ENCODE measurements at places on chromosomes 3 and 15.

DNA sequence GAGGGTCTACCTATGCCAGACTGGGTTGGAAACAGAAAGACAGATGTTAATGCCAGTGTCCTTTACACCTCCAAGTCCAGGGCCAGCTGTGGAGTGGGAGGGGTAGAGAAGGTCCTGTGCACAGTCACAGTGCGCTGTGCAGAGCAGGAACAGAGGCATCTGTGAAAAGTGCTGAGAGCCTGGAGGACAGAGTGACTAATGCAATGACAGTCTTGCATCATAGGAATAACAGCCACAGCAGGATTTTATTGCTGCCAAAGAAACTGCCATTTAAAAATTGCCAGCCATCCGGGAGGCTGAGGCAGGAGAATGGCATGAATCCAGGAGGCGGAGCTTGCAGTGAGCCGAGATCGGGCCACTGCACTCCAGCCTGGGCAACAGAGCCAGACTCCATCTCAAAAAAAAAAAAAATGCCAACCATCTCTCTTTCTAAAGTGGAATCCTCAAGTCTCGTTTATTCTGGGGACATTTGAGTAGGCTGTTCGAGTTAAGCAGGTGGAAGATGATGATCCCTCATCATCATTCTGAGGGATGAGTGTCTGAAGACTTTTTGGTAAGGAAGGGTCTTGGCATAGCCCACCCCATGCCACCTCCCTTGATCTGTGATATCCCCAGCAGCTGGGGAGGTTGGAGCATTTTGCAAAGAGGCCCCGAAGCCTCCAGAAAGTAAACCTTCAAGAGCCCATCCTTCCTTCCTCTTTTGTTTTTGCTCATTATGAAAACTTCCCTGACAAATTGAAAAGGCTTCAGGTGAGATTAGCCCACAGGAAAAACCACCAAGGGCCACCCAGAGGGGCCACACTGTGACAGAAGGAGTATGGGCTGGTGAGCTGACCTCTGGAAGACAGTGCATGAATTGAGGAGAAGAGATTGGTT, 7.7 kb downstream of the CCR2 start:
- no peak for DNase-seq
- no peak overlapping the region for H3K4me3 ChIP-seq
- no peaks in the 10 kb centered on the region for H3K4me1 ChIP-seq
- no peak overlapping the region for H3K27ac ChIP-seq
- H3K27me3 ChIP-seq = no peaks in the 10 kb centered on the region

DNA sequence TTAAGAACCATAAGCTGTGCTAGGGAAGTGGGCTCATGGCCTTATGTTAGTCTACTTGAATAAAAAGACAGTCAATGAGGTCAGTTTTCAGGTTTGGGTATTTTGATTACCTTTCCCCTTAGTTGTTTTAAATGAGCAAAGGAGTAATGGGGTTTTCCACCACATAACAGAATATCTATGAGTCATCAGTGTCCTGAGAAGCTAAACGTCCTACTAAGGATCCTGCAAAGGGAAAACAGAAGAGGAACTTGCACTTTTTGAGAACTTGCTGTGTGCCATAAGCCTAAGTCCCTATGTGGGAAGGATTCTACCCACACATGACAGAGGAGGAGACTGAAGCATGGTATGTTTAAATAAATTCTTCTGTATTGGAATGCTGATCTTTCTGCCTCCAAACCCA, 292.8 kb upstream of the TMC3 start:
- no peaks in the 10 kb centered on the region for H3K4me1 ChIP-seq
- no peaks in the 10 kb centered on the region for H3K27me3 ChIP-seq
- no peak overlapping the region for H3K27ac ChIP-seq
- H3K36me3 ChIP-seq = no peaks in the 10 kb centered on the region

DNA sequence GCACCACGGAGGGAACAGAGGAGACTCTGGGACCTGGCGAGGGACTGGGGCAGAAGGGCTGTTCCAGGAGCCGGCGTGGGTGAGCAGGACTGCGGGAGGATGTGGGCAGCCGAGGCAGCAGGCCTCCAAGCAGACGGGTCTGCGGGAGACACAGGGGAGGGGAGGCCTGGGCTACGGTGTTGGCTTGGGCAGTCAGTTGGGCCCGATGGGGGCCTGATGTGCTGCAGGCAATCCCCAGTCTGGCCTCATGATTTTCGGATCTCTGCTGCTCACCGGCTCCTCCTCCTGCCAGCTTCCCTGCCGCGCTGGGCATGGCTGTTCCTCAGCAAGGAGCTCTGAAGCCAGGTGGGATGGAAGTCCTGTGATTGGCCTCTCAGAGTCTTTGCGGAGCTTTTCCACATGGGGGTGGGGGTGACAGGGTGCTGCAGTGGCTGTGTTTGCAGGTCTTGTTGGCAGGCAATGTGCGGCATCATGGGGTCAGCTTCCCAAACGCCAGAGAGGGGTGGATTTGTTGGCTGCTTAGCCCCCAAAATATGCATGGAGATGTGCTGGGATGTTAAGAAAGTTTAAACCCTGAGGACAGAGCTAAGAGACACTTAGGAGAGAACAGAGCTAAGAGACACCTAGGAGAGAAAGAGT, 19.3 kb downstream of the MINAR1 start:
- H3K36me3 ChIP-seq = no peaks in the 10 kb centered on the region
- DNase-seq = no peak
- no peak overlapping the region for H3K27ac ChIP-seq

DNA sequence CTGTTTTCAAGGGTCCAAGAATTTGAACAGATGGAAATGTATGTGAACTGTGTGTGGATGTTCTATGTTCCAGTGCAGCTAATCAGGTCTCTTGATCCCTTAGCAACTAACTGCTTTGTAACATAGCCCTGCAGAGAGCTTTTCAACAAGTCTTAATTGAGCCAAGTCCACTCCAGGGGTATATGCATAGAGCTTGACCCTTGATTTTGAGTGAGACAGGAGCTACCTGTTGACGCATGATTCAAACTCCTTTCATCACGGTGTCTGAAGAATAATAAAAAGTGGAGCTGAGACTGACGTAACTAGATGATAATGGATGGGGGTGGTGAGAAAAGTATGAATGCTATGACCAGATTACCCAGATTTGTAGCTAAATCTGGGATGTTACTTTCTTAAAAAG, 93.3 kb upstream of the CCDC54 start:
- H3K4me3 ChIP-seq = no peak overlapping the region
- DNase-seq = no peak
- H3K4me1 ChIP-seq = no peaks in the 10 kb centered on the region
- H3K27ac ChIP-seq = no peak overlapping the region
- H3K27me3 ChIP-seq = no peaks in the 10 kb centered on the region

DNA sequence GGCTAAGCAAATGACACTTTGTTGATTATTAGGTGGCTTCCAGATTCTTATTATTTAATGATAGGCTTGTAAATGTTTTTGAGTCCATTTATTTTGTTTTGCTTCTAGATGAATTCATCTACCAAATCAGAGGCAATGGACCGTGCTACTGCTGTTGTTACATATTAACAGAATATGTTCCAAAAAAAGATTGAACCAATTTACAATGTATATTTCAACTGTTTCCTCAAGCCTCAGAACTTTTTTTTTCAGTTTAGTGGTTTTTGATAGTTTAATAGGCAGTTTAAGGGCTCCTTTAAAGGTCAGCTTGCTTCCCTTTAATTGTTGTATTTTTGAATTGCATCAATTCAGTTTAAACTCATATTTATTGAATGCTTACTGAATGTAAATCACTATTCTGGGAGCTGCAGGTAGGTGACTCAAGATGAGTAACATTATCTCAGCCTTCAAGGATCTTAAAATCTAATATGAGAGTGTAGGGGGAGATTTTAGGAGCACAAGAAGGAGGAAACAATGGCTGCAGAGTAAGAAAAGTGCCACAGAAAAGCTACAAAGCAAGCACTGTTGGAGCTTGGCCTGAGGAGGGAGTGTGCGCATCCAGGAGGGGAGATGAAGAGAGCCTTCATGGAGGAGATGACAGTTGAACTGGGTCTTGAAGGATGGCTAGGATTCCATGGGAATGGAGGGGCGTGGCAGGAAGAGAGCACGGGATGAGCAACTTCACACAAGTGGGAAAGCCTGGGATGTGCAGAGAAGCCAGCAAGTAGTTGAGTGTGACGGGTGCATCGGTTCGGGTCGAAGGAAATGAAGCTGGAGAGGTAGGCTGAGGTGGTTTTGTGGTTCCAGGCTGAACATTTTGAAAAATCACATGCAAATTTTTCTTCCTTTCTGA, 14.7 kb downstream of the MAP2K1 start:
- peaks cover 8% of the 10 kb centered on the region for H3K4me1 ChIP-seq
- DNase-seq = no peak
- H3K27me3 ChIP-seq = no peaks in the 10 kb centered on the region
- H3K36me3 ChIP-seq = peaks cover 7% of the 10 kb centered on the region
- H3K27ac ChIP-seq = no peak overlapping the region
- no peak overlapping the region for H3K4me3 ChIP-seq

DNA sequence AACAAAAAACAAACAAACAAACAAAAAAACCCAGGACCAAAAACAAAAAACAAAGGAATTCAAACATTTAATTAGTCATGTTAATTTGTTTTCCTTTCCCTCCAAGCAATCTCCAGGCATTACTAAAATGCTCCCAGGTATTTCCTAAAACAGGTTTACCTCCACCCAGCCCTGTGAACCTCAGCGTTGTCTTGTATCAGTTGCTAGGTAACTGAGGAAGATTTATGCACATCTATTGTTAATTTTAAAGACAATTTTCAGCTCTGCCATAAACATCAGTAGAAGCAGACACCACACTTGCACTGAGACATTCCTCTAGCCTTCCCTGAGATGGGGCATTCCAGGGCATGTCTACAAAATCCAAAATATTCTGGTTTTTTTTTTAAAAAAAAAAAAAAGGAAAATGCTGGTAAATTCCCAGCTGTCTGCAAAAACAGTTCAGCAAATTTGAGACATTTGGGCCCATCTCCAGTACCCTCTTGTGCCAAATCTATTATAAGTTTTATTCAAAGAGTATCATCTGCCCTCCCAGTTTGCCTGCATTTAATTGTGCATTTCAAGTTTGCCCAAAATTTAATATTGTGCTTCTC, 227.6 kb downstream of the ADAMTS9 start:
- no peaks in the 10 kb centered on the region for H3K36me3 ChIP-seq
- H3K27ac ChIP-seq = no peak overlapping the region
- no peak for DNase-seq
- H3K4me1 ChIP-seq = no peaks in the 10 kb centered on the region
- no peak overlapping the region for H3K4me3 ChIP-seq
- no peaks in the 10 kb centered on the region for H3K27me3 ChIP-seq

DNA sequence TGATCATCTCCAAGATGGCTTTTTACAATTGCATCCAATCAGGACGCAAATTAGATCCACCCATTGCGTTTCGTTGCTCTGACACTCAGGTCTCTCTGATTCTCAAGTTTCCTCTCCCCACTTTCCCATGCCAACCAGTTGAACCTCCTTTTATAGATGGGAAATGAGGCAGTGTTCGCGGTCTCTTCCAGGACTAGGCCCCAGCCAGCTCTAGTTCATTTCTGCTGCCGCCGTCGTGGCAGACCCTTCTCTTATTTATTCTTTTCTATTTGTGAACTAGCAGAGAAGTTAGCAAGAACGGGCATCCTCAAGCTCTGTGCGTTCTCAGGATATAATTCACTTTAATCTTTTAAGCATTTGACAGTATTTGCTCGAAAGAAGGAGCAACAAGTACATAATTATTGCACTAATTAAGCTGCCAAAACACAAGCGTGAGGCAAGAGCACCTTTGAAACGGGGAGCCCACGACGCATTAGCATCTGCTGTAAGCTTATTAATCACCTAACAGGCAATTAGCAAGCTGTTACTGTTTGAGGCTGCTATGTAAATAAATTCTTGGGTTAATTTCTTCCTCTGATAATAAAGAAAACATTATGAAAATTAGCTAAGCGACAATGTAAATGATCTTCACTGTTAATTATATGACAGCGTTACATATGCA, 246.4 kb upstream of the TLE3 start:
- H3K4me3 ChIP-seq = no peak overlapping the region
- no peaks in the 10 kb centered on the region for H3K4me1 ChIP-seq
- DNase-seq = peak; percentile 31
- H3K36me3 ChIP-seq = no peaks in the 10 kb centered on the region
- H3K27ac ChIP-seq = no peak overlapping the region
- H3K27me3 ChIP-seq = no peaks in the 10 kb centered on the region

DNA sequence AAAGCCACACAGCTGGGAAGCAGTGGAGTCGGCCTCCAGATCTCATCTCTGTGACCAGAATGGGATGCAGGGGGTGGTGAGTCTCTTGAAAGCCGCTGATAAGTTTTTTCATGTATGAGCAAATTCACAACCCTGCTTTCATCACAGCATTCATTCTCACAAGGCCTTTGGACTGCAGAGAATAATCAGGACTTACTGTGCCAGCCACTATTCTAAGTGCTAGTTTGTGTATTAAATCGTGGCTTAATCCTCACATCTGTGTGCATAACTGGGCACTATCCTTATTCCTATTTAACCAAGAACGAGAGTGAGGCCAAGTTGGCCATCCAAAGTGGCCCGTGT, 64.2 kb upstream of the POLG start:
- no peaks in the 10 kb centered on the region for H3K36me3 ChIP-seq
- H3K4me3 ChIP-seq = no peak overlapping the region
- no peaks in the 10 kb centered on the region for H3K4me1 ChIP-seq
- no peak for DNase-seq
- peaks cover 14% of the 10 kb centered on the region for H3K27me3 ChIP-seq
- no peak overlapping the region for H3K27ac ChIP-seq

- no peaks in the 10 kb centered on the region for H3K36me3 ChIP-seq
- H3K4me3 ChIP-seq = no peak overlapping the region
- peaks cover 12% of the 10 kb centered on the region for H3K4me1 ChIP-seq
- no peaks in the 10 kb centered on the region for H3K27me3 ChIP-seq
- no peak for DNase-seq
These were observed 67.7 kb downstream of the CCNL1 start for GRCh38 chr3:157092230-157092629.

GRCh38 chr3:53495146-53495519, 722 bp downstream of the CACNA1D start:
- peaks cover 8% of the 10 kb centered on the region for H3K27me3 ChIP-seq
- no peak overlapping the region for H3K27ac ChIP-seq
- H3K4me1 ChIP-seq = peaks cover 9% of the 10 kb centered on the region
- no peaks in the 10 kb centered on the region for H3K36me3 ChIP-seq

DNA sequence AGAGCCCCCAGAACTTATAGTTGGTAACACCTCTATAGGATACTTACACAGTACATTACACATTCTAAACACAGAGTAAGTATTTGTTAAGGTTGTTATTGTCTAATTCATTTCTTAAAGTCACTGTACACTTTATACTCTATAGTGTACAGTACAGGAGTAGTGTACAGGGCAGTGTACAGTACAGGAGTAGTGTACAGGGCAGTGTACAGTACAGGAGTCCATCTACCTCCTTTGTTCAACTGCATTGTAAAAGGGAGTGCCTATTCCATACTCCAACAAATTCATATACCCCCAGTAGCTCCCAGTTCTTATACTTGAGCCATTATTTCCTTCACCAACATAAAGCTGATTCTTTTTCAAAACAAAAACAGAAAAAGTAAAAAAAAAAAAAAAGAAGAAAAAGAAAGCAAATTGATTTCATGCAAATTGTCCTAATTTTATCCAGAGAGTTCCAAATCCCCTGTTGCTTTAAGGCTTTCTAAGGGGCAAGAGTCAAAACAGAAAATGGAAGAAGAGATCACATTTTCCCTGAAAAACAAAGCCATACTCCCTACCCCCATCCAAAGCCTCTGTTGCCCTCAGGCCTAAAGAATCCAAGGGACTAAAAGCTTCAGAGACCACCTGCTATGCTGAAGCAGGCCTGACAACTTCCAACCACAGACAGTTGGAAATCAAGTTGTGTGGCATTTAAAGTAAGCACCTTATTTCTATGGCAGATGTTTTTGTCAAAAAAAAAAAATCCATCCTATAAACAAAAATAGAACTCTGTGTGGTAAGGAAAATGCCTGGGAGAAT, 125.6 kb downstream of the PLCH1 start:
- H3K27ac ChIP-seq = no peak overlapping the region
- no peaks in the 10 kb centered on the region for H3K27me3 ChIP-seq
- H3K4me1 ChIP-seq = no peaks in the 10 kb centered on the region
- H3K36me3 ChIP-seq = no peaks in the 10 kb centered on the region
